ENCODE measurements at places on chromosomes 12 and 14. TPM values are rescaled to one million over a fixed set of nuclear protein-coding genes. Genes with fewer than 3 reads are reported as not detected.

NRXN3 gene
- 2.9 TPM for total RNA-seq

CCDC60 gene
- not detected for total RNA-seq

DNA sequence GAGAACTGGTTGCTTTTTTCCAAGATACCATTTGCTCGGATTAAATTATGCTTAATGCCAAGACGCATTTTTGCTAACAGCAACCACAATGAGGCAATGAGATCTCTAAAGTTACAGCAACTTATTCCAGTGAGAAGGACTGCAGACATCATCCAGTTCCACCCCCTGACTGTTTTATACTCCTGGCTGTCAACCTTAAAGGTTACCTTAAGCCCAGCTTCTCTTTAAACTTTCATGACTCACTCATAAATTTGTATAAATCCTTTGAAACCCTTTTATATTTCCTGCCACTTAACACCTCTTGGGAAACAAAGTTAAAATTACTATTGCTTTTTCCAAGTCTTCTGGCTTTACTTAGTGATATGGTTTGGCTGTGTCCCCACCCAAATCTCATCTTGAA lies 80.2 kb downstream of the TMTC1 start:
- H3K4me1 ChIP-seq = no peaks in the 10 kb centered on the region
- H3K27me3 ChIP-seq = no peaks in the 10 kb centered on the region
- H3K36me3 ChIP-seq = no peaks in the 10 kb centered on the region

GRCh38 chr12:95201056-95201670 lies 16.1 kb downstream of the FGD6 start:
- no peaks in the 10 kb centered on the region for H3K36me3 ChIP-seq
- H3K4me3 ChIP-seq = no peak overlapping the region
- H3K27ac ChIP-seq = peak overlapping the region; percentile 29
- no peak for DNase-seq
- peaks cover 8% of the 10 kb centered on the region for H3K4me1 ChIP-seq
- H3K27me3 ChIP-seq = no peaks in the 10 kb centered on the region

DNA sequence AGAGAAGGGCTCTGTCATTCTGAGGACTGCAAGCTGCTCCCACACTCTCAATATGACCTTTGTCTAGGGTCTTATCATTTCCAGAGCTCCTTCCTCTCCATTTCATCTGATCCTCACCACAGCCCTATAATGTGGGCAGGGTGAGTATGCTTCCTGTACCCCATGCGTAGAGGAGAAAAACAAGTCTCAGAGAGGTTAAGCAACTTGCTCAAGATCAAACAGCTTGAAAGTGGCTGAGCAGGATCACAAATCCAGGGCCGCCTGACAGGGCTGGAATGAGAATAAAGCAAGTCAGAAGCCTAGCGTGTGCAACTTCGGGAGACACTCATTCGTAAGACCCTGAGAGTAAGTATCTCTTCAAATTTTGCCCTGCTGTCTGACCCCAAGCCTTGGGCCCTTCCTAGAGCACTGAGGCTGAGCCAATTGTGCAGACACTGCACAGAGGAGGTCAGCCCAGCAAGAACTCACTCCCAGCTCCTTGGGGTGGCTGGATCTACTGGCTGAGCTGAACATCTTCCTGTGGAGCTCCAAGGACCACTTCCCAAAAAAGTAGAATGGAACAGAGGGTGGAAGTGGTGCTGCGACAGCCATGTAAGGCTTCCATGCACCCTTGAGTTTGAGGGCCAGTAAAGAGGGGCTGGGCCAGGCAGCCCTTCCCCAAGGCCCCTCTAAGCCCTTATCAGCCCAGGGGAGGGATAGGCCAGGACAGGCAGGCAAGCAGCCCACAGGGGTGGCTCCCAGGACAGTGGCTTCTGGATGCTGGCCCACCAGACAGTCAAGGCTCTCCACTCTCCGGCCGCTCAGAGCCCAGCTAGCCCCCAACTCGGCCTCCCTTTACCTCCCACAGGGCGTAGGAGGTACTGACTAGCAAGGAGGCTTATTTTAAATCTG lies 10.5 kb downstream of the ZFP36L1 start:
- no peaks in the 10 kb centered on the region for H3K36me3 ChIP-seq
- peak; percentile 34 for DNase-seq
- H3K27ac ChIP-seq = peak overlapping the region; percentile 90
- H3K4me3 ChIP-seq = no peak overlapping the region
